ENCODE measurements at places on chromosomes 16 and 17.

DNA sequence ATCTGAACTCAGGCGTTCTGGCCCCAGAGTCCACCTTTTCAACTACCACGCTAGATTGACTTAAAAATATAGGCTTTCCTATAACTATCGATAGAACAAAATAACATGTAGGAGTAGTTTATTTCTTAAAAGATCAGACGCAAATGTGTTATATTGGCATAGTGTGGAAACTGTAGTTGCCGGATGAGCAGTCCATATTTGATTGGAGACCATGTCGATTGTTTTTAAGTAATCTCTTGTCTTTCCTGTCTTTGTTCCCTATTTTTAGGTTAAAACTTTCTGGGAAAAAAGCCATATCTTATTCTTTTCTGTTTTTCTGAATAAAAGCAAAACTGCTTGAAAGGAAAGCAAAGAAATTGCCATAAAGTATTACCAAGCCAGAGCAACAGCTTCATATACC, 53.1 kb downstream of the GAN start:
- no peak for DNase-seq

DNA sequence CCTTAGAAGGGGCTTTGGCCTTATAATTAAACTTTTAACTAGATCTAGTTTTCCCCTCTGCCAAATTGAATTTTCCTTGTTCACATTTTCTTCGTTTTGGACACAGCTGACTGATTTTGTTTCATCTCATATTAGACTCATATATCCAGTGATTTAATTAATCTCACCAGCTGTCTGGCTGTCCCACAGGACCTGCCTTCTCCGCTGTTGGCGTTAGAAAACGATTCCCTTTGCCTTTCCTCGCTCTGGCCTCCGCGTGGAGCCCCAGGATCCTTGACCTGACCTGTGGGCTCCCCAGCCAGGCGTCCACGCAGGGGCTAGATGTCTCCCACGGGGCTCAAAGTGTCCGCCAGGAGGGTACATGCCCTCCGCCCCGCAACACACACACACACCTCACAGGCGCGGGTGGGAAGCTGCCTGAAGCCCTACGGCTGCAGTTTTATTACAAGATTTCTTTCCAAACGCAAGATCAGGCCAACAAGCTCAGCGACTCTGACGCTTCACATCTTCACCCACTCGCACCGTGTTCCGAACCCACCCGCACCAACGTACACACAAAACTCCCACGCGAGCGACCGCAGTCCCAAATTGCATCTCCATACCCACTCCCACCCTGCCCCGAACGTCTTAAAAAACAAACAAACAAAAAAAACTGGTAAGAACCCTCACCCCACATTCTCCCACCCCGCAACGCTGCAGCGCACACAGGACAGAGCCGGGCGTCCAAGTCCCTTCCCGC, 1.1 kb downstream of the RPRML start:
- no peak for DNase-seq

DNA sequence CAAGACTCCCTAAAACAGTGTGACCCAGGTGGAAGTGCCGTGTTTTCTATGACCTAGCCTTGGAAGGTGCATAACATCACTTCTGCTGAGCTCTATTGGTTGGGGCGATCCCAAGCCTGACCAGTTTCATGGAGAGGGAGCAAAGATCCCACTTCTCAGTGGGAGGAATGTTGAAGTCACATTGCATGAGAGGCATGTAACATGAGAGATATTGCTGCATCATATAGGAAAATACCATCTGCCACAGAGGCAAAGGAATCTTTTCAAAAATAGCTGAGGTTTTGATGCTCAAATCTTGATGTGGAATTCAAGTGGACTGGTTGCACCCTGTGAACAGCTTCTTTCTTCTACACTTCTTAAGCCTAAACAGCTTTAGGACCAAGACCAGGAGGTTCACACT, 56.4 kb upstream of the NLRP1 start:
- DNase-seq = no peak

- DNase-seq = no peak
These were observed 22.8 kb downstream of the CRLF3 start for GRCh38 chr17:30801671-30802070.

GRCh38 chr17:35586569-35587073, 501 bp upstream of the AP2B1 start:
- no peak for DNase-seq

DNA sequence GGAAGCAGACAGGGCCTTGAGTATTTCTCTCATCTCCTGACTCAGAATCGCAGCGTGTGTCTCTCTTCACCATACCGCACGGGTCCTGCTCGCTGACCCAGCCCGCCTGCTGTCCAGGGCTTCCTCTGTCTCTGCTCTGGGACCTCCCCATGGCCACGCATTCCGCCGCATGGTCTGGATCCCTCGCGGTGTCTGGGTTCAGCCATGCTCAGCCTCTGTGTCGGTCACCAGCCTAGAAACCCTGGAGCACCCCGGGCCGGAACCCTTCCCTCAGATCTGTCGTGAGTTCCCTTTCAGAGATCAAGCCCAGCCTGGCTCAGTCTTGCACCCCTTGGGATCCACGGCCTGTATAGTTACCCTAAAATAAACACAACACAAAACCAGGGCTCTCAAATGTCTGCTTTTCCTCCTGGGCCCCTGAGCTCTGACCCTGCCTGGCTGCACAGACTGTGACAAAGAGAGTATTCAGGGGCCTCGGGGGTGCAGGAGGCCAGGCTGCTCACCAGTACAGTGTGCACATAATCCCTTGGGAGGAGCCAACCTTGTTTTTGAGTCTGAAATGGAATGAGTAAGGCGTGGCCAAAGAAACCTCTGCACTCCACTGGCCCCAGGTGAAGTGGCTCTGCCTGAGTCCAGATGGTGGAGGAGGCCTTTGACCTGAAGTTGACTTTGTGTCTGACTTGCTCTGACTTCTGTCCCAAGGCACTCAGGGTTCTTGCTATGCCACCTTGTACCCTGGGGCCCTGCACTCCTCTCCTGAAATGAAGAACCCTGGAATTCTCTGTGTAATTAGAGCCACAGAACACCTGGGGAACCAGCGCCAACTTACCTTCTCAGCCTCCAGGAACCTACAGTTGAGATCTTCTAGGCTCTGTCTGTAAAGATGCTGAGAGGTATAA, 5.8 kb upstream of the SPIRE2 start:
- DNase-seq = no peak

DNA sequence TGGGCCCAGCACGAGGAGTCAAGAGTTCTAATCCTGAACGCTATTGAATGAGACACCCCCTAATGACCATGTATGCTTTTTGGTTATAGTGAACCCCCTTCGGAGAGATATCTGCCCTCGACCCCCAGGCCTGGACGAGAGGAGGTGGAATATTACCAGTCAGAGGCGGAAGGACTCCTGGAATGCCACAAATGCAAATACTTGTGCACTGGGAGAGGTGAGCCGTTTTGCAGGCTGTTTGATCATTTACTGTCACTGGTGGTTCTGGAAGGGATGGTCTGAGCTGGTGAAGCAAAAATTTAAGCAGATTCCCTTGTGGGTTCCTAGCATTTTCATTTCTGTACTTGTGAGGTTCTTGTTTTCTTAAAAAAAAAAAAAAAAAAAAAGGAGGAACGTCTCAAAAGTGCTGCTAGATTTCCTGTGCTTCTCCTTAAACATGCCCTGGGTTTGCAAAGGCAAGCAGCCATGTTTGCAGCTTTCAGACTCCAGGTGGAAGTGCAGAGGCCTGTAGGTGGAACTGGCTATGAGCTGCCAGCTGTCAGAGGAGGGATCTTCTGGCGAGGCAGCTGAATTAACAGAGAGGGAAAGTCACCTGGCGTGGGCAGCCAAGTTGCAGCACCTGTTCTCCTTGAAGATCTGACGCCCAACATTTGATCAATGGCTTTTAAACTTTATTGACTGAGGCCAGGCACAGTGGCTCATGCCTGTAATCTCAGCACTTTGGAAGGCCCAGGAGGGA, 3.5 kb downstream of the MARVELD3 start:
- DNase-seq = no peak

All from GF-D8 (cell line).